ENCODE measurements at places on chromosomes 4 and X. TPM values are rescaled to one million over a fixed set of nuclear protein-coding genes. Genes with fewer than 3 reads are reported as not detected.
A peak's percentile ranks its signal among the peaks of the same experiment; 100 is the strongest.

Gene SPIN2A
- 0.44 TPM for polyA plus RNA-seq

Gene AFP
- polyA plus RNA-seq, result not detected

Gene PCDH7
- polyA plus RNA-seq, result 1.0 TPM

Gene SAGE1
- polyA plus RNA-seq, result 0.02 TPM

Gene FAM53A
- 1.2 TPM for polyA plus RNA-seq

Gene LDOC1
- 19.9 TPM for polyA plus RNA-seq

Gene SLC4A4
- 0.13 TPM for polyA plus RNA-seq

Gene GLOD5
- not detected for polyA plus RNA-seq

Gene C4orf33
- 8.8 TPM for polyA plus RNA-seq

Gene HPGDS
- polyA plus RNA-seq, result 0.54 TPM

Gene ADGRL3
- polyA plus RNA-seq, result 0.11 TPM

GRCh38 chr4:910366-911091 lies 21.6 kb downstream of the GAK start:
- peak; percentile 52 for DNase-seq

- no peak for DNase-seq
Measured at GRCh38 chr4:4613126-4613465, 71.2 kb upstream of the STX18 start.

- DNase-seq, result no peak
Measured at GRCh38 chr4:11821772-11822430, 393.2 kb upstream of the HS3ST1 start.

- no peak for DNase-seq
Measured at GRCh38 chr4:163600727-163601126, 106.2 kb downstream of the TMA16 start.

DNA sequence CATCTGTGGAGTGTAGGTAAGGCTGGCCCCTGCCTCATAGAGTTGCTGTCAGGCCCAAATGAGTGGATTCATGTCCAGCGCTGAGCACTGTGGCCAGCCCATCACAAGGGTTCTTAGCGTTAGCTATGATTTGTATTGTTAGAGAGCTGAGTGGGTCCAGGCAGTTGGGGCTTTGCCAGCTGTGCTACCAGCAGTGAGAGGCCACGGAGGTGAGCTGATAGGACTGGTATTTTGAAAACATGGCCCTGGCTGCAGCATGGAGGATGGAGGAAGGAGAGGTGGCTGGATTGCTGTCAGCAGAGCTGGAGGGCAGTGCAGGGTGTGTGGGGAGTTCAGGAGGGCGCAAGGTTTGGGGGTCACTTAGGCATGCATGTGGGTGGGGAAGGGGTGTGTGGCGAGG lies 69.8 kb downstream of the PSAPL1 start:
- DNase-seq, result peak; percentile 50

DNA sequence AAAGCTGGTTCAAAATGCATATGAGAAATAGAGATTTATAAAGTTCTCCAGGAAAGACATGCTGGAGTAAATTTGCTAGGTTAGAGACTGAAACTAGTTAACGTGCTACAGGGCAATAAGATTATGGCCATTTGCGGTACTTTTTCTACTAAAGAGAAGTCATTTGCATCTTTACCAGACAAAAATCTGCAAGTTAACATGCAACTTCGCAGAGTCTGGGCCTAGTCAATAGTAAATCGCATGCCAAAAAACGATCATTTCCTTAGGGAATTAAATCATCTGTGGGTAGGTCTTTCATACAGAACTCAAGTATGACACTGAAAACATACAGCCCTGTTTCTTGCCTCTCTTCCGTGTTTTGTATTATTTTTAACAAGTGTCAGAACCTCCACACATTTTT lies 32.8 kb upstream of the REST start:
- DNase-seq, result no peak

- DNase-seq, result no peak
Measured at GRCh38 chr4:96912716-96913115, 1072.8 kb downstream of the PDHA2 start.

GRCh38 chrX:70332600-70332999 lies 42.7 kb downstream of the KIF4A start:
- DNase-seq, result no peak

DNA sequence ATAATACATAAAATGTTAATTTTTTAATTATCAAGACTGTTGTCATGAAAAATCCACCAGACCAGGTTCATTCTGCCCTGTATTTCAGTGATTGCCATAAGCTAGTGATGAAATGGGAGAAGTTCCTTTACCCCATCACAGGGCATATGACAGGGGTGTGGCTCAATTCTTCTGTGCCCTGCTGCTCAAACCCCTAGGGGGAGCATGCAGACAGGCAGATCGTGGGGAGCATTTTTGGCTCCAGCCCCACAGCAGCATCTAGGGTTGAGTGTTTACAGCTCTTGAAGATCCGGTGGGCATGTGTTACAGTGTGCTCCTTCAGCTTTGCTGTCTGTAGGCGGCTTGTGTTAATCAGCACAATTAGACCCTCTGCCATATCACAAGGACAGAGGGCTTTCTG lies 700.7 kb downstream of the PCDH18 start:
- no peak for DNase-seq

DNA sequence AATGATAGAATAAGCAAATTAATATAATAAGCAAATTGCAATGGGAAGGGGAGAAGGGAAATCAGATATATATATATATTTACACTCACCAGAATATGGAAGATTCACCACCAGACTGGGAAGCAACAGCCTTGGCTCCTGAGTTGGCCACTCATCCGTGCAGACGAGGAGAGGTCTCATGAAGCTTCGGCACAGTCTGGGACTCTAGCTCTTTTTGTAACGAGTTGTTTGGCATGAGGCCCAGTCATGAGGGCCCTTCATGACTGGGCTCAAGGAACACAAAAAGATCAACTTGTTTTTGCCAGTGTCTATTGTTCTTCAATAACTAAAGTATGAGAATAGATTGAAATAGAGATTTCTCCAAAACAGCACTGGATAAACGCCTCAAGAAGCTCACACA lies 176.4 kb downstream of the ADGRA3 start:
- DNase-seq, result no peak

- no peak for DNase-seq
Measured at GRCh38 chr4:11847167-11847566, 418.5 kb upstream of the HS3ST1 start.

- DNase-seq, result no peak
Measured at GRCh38 chr4:189202869-189203271, 737.8 kb upstream of the FRG1 start.

DNA sequence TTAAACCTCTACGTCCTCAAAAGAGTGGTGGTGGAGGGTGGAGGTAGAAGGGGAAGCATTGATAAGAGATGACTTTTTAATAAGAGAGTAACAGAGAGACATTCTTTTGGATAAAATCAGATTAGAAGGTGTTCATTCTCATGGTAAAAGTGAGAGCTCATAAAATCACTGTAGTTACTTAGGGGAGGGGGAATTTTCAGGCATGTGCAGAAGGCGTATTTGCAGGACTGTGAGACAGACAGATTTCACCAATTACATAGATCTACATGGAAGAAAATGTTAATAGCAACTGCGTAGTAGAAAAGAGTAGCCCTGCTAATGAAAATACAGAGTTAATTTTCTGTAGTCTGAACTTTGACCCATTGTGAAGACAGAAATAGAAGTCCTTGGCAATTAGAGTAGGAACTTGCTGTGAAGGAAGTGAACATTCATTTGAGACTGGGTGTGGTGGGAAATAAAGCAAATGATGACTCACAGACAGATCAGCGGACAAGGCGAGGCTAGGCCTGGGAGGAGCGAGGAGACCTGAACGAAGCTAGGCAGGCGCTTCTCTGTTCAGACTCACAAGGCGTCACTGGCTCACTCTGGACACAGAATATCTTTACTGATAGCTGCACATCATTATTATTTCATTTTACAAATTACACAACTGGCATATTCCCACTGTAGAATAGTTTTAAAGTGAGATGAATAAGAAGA lies 57.2 kb upstream of the FAM9C start:
- peak; percentile 85 for DNase-seq

- no peak for DNase-seq
Measured at GRCh38 chr4:106021737-106022410, 126.6 kb downstream of the NPNT start.

DNA sequence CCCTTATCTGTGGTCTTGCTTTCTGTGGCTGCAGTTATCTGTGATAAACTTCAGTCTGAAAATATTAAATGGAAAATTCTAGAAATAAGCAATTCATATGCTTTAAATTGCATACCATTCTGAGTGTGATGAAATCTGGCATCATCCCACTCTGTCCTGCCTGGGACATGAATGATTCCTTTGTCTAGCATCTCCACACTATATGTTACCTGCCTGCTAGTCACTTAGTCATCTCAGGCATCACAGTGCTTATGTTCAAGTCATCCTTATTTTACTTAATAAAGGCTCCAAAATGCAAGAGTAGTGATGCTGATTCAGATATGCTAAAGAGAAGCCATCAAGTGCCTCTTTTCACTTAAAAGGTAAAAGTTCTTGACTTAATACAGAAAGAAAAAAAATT lies 14.3 kb upstream of the RAB9B start:
- DNase-seq, result no peak

- DNase-seq, result no peak
Measured at GRCh38 chr4:8165374-8165896, 6.8 kb upstream of the ABLIM2 start.

DNA sequence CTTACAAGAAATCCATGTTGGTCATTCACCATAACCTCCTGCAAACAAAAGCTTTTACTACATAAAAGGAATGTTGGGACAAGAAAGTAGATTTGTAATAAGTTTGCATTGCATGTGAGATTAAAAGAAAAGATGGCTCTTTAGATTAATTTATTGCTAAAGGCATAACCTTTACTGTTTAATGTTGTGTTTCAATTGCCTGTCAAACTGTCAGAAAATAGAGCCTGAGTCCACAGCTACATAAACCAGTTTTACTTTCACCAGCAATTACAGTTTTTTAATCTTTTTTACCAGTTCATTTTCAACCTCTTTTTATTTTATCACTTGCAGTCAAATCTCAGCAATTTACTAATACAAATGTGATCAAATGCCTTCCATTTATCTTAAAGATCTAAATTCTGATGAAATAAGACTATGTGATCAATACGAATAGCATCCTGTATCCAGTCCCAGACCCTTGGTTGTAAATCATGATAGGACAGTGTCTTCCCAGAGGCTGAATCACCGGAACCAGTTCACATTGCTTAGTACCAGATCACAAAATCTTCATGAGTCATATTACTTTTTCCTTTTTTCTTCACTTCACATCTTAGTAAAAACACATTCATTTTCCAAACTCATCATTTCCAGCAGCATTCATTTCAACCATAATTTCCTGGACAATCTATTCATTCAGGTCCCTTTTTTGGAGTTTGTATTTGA lies 95.4 kb upstream of the FRG1 start:
- no peak for DNase-seq

- no peak for DNase-seq
Measured at GRCh38 chrX:123077631-123078030, 106.4 kb upstream of the GRIA3 start.

DNA sequence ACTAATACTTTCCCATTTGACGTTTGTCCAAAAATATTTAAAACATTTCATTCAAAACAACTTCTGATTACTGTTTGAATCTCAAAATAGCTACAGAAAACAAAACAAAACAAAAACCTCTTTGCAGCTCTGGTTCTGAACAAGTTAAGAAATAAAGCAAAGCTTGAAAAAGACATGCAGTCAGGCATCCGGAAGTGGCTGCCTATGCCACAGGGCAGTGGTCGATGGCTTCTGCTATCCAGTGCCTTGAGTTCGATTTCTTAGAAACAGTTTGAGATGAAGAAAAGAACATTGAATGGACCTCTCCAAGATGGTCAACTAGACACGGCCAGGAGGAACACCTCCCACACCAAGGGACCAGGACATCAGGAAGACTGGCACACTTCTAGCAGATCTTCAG lies 125.3 kb downstream of the SCFD2 start:
- no peak for DNase-seq

- peak; percentile 27 for DNase-seq
Measured at GRCh38 chr4:8506006-8506372, 65.4 kb downstream of the TRMT44 start.

DNA sequence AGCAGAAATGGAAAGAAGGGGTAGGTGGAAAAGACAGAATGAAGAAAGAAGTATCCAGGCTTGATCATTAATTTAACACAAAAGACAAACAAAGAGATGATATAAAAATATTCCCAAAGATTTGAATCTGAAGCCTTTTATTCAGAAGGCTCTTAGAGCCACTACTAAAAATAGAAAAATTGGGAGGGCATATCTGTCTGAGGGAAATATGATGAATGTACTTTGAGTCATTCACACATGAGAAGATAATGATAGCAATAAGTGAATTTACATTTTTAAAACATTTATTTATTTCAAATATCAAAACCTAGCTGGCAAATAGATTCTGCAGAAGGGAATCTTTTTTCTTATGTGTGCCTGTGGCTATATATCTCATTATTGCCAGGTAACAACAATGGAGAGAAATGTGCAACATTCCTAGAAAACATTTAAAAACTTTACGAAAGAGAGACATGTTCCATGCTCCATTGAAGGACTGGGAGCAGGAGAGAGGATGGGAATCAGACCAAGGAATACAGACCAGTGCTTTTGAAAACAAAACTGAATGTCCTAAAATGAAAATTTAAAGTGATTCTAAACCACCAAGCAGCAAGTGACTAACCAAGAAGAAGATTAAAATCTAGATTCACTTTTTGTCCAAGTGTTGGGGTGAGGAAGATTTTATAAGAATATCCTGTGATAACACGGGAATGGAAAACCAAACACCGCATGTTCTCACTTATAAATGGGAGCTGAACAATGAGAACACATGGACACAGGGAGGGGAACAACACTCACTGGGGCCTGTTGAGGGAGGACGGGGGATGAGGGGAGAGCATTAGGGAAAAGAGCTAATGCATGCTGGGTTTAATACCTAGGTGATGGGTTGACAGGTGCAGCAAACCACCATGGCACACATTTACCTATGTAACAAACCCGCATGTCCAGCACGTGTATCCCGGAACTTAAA lies 41.2 kb downstream of the ANXA5 start:
- DNase-seq, result no peak

GRCh38 chr4:2829321-2829932 lies 14.2 kb upstream of the ADD1 start:
- peak; percentile 72 for DNase-seq

DNA sequence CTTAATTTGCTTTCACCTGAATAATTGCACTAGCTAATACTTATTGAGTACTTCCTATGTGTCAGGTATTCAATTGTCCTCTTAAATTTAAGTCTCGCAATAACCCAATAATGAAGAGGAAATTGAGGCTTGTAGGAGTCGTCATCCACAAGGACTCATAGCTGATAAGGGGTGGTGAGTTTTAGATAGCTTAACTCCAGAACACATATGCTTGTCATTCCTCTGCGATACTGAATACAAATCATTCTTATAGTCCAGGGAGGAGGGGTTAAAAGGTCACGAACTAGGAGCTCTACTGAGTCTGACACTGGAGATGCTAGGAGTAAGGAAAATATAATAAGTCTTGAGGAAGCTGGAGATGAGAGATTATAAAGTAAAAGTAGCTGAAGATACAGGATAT lies 1.4 kb upstream of the PACRGL start:
- no peak for DNase-seq

- DNase-seq, result no peak
Measured at GRCh38 chr4:165738571-165738970, 134.5 kb upstream of the TLL1 start.

GRCh38 chr4:3121110-3121509 lies 46.6 kb downstream of the HTT start:
- DNase-seq, result no peak

Data from spleen (tissue), 13 donors.